NCI-H460 (cell line): ENCODE measurements at places on chromosomes 12 and 14. TPM values are rescaled to one million over a fixed set of nuclear protein-coding genes. Genes with fewer than 3 reads are reported as not detected.
A peak's percentile ranks its signal among the peaks of the same experiment; 100 is the strongest.

The CATSPERB gene
- 0.06 and 0.20 TPM in 2 replicates for total RNA-seq

- DNase-seq: peak; percentile 46
These were observed 26.8 kb upstream of the CLIP1 start for GRCh38 chr12:122449317-122449716.

DNA sequence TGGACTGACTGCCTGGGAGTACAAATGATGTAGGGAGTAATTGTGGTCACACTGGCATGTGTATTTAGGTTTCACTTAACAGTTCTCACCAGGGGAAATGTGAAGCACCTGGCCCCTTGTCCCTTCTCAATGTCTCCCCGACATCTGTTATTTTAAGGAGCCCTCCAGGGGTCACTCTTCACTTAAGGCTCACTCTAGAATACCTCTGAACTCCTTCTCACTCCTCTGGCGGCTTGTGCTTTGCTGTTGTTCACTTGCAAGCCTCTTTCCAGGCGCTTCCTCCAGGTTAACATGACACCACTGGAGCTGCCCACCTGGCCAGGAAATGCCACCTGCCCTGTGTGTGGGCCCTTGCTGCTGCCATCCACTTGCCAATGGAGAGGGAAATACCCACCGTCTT lies 56.5 kb upstream of the GZMB start:
- no peak for DNase-seq

- no peak for DNase-seq
These were observed 76.8 kb downstream of the PHLDA1 start for GRCh38 chr12:75954749-75955148.

The CLEC2B gene
- total RNA-seq: 0.38 and 0.77 TPM in 2 replicates
